ENCODE measurements at places on chromosomes 12 and 14.
A peak's percentile ranks its signal among the peaks of the same experiment; 100 is the strongest.

GRCh38 chr12:64186789-64187188 is 35.3 kb downstream of the KICS2 start:
- peak; percentile 7 for DNase-seq

- no peak for DNase-seq
Observed at GRCh38 chr12:84691266-84691665, 221.3 kb downstream of the SLC6A15 start.

DNA sequence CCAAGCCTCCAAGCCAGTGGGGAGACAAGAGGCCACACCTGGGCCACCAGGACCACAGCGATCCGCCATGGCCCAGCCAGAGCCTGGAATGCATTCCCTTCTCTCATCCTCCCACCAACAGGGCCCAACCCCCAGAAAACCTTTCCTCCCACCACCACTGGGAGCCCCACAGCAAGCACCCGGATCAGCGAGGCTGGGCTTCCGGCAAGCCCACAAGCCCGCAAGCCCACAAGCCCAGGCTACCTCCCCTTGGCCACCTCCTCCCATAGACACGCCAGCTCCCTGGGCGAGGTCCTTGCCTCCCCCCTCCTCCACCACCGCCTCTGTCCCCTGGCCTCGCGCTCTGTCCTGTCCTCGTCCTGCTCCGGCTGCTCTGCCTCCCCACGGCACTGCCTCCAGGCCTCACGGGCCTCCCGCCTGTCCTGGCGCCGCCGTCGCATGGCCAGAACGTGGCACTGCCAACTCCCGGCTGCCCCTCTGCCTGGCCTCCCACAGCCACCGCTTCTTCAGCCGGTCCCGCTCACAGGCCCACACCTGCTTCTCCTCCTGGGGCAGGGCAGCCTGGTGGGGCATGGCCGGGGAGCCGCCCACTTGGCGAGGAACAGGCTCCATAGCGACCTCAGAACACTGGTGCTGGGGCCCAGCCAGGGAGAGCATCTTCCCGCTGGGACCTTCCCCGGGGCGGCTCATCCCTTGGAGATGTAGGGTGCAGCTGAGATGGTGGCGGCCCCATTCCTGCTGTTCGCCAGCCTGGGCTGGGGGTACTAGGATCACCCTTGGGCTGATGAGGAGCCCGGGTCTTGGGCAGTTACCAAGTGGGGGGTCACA is 5.6 kb downstream of the CDK2AP1 start:
- DNase-seq, result no peak

GRCh38 chr12:111626230-111626629 is 27.1 kb upstream of the ATXN2 start:
- DNase-seq, result no peak

GRCh38 chr14:68951035-68951797 is 27.9 kb downstream of the ACTN1 start:
- no peak for DNase-seq

GRCh38 chr12:130070126-130070611 is 92.1 kb upstream of the FZD10 start:
- peak; percentile 75 for DNase-seq

DNA sequence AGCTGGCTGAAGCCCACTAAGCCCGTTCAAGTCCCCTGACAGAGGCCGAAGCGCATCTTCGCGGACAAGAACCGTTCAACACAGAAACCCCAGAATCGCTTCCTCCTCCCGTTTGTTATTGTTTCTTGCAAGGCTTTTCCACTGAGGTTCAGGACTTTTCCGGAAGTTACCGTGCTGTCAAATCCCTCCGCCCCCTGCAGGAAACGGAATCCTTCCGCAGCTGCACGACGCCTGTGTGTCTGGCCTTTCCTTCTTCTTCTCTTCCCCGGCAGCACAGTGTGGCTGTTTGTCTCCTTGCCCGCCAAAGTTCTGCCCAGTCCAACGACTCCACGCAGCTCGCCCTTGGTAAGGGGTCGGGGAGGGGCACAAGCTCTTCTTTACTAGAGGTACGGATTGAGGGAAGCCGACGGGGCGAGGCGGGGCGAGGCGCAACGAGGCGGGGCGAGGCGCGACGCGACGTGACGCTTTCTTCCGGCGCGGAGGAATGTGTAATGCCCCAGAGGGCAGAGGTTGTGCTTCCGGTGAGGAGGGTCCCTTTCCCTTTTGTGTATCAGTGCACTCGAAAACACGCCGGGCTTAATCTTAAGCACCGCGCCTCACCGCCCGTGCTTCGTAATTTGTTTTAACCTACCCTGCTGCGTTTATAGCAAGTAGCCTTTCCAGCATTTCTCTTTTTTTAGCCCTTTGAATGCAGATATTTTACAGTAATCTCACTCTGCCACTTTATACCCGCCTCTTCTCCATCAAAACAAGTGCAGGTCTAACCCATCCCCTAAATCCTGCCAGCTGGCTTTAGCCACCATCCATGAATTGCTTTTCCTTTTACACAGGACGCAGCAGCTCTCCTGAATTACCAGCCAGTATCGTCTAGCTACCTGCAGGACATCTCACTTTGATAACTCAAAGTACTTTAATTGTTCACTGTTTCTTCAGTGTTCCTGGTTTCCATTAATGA is at the start of gene KDM5A:
KDM5A (minus strand) TSS at position 179 of the 955 bp plus-strand sequence. CDS start 229 bp downstream, outside the sequence.
- peak; percentile 89 for DNase-seq

DNA sequence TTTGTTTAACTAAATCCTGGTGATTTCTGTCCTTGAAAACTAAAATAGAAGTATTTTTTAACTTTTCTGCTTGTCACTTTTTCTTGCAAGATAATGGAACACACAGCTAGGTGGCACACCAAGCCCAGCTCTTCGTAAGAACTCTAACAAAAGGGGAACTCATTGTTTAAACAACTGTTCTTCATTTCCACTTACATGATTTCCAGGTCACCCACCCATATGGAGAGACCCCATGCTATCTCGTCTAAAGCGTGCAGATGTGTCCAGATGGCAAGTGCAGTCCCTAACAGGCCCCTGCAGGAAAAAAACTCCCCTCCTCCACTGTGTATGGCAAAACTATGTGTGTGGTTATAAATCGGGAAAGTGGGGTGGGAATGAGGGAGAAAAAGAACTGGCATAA is 43.3 kb upstream of the NT5DC3 start:
- no peak for DNase-seq

- no peak for DNase-seq
Observed at GRCh38 chr12:40223646-40224045, 1.2 kb upstream of the LRRK2 start.

DNA sequence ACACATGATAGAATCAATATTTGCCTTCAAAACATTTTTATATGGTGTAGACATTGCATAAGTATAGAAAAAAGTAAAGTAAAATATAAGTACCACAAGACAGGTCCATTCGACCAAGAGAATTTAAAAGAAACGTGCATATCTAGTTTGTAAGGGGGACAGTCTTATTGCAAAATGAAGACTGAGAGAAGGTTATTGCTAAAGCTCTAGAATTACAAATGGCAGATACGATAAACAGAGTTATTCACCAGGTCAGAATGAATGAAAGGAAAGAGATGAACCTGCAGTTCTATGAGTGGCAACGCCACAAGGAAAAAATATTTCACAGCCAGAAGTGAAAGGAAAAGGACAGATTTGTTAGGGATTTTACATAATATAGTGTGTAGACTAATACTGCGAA is 224.8 kb downstream of the PTPRO start:
- DNase-seq, result no peak

DNA sequence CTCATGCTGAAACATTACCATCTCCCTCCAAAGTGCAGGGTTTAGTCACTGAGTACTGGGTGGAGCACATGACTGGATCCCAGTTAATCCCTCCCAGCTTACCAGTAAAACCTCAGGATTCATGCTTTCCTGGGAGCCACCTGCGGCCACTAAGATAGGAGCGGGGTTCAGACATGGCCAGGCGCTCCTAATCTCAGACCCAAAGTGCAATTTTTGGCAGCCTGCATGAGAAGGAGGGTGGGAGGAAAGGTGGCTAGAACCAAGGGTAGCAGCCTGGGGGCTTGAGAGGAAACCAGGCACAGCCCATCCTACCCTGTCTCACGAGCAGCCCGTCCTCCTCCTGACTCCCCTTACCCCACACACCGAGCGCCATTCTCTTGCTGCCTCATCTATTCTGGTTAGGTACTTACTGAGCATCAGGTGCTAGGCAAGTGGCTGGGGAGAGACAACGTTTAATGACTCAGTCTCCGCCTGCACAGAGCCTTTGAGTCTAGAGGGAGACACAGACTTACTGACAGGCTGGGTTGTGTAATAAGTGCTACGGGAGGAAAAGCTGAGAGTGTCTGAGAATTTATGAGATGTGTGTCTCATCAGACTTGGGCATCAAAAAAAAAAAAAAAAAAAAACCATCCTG is 9.9 kb downstream of the GPRC5A start:
- no peak for DNase-seq

- no peak for DNase-seq
Observed at GRCh38 chr14:65377576-65377975, 35.0 kb upstream of the FUT8 start.

GRCh38 chr12:3746758-3747157 is 6.2 kb downstream of the CRACR2A start:
- no peak for DNase-seq

DNA sequence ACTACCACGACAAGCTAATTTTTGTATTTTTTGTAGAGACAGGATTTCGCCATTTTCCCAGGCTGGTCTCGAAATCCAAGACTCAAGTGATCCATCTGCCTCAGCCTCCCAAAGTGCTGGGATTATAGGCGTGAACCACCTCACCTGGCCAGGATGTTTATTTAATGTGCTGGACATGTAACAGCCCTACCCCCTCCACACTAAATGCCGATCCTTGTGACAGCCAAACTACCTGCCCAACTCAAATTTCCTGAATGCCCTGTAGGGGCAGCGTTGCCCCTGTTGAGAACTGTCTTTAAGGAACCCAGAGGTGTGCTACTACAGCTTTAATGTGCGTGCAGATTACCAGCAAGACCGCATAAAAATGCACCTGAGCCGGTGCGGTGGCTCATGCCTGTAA is 48.1 kb downstream of the KCNK13 start:
- peak; percentile 1 for DNase-seq

DNA sequence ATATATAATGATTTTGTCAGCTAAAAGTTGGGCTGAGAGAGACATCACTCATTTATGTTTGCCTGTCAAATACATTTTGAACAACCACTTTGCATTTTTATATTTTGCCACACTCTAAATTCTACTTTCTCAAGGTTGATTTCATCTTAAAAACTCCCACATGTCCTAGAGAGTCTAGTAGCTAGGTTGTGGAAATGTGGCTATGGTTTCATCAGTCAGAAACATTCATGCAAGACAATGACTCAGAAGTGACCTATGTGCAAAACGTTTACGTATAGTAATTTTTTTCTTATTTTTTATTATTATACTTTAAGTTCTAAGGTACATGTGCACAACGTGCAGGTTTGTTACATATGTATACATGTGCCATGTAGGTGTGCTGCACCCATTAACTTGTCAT is 27.4 kb upstream of the PRKD1 start:
- DNase-seq, result no peak

GRCh38 chr14:89339158-89339557 is 77.9 kb downstream of the FOXN3 start:
- no peak for DNase-seq

- no peak for DNase-seq
Observed at GRCh38 chr14:24900269-24901100, 149.5 kb downstream of the STXBP6 start.

GRCh38 chr14:89466484-89466883 is 49.5 kb upstream of the FOXN3 start:
- no peak for DNase-seq

DNA sequence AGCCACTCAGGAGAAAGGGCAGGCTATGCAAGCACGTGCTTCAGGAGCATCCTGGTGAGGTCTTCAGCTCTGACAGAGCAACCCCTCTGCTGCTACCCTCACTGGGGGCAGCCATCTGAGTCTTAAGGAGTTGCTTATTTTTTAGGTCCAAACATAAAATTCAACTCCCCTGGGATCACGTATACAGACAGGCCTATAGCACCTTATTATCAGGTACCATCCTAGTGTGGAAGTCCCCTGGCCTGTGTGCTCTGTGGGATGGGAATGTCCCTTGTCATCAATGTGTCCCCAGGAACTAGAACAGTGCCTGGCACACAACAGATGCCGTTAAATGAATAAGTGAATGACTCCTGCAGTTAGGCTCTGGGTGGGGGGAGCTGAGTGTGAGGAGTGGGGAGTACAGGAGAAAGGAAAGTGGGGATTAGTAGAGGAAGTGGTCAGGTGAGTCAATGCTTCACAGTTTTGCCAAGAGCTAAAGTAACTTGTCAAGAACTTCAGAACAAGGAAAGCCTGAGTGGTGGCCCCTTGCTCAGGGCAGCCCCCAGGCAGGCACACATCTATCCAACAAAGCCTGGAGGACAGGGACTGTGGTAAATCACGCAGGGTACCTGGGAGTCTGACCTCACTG is 33.5 kb downstream of the DAD1 start:
- no peak for DNase-seq

DNA sequence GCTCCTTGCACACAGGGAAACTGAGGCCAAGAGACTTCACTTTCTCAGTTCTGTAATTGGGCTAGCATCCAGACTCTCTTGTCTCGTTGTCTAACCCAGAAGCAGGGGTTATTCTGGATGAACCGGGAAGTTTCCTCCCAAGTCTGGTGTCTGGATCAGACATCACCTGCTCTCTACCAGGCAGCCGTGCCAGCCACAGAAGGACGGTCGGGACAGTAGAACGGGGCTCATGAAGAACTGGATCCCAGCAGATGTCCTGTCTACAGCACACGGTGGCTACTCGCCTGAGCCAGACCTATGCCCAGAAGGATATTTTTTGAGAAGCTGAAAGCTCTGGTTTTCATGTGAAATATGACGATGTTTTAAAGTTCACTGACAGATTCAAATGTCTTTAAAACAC is 19.1 kb upstream of the FZD10 start:
- no peak for DNase-seq

GRCh38 chr14:32078023-32078857 is 1.1 kb downstream of the ARHGAP5 start:
- peak; percentile 18 for DNase-seq

DNA sequence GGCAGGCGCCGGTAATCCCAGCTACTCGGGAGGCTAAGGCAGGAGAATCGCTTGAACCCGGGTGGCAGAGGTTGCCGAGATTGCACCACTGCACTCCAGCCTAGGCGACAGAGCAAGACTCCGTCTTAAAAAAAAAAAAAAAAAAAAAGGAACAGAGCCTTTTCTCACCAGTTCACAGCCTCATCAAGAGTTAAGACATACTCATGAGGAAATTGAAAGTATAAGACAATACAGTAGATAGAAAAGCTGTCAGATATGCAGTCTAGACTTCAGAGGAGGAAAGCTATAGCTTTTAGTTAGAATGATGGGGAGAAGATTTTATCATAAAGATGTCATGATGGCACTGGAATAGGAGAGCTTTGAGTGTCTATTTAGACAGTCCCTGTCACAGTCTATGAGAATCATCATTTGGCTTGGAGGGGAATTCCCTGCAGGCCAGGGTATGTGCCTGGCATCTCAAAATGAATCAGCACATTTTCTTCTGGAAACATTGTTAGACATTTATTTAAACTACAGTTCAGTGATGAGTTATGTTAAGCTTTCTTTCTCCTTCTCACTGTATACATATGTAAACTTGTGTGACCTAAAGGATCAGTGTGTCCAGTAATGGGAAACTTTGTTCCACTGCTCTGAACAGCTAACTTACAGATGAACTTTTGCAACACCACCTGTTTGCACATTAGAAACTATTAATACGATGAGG is 2.9 kb upstream of the RAB35 start:
- no peak for DNase-seq

- DNase-seq, result peak; percentile 31
Observed at GRCh38 chr14:78135450-78135891, 34.7 kb upstream of the NRXN3 start.
